ENCODE measurements at places on chromosomes 1 and 21.

DNA sequence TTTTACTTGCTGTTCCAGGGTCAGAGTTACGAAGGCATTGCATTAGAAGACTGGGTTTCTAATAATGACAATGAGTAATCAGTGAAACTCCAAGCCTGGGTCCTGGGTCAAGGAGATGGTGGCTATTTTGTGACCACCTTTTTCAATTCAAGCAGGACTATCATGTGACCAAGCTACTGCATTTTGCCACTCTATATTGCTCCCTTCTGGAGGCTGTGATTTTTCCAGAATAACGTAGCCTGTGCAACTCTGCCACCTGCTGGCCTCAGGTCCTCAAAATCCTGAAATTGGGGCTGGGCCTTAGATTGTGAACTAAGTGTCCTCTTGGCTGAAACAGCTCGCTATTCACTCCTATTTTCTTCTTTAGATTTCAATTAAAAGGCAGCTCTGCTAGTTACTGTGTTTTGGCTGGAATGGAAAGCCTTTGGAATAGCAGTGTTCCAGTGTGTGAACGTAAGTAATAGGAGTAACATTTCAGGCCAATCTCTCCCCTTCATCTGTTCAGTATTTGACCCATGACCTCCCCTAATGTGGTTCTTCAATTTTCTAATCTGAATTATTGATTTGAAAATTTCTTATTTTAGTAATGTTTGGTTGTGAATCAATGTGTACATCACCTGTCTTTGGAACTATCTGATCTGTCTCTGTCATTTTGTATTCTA lies 52.9 kb upstream of the CD46 start:
- DNase-seq = peak; percentile 55

DNA sequence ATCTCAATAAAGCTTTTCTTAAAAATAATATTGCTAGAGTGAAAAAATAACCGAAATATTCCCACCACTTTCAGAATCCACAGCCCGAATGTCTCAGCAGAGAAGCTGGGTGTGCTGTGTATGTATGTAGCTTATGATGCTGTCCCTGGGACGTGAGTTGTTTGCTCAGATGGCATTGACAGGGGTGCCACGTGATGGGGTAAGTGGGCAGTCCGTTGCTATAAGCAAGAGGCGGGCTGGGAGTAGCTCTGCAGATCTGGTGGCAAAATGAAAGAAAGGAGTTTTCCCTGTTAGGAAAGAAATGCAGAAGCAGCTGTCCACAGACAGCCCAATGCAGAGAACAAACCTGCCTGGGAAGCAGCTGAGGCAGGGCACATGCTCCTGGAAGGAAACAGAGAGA lies 3.8 kb upstream of the FAM20B start:
- peak; percentile 24 for DNase-seq

GRCh38 chr1:164707868-164708331 lies 148.9 kb downstream of the PBX1 start:
- DNase-seq = peak; percentile 89

- DNase-seq = no peak
These were observed 16.0 kb downstream of the CTNNBIP1 start for GRCh38 chr1:9894115-9894514.

DNA sequence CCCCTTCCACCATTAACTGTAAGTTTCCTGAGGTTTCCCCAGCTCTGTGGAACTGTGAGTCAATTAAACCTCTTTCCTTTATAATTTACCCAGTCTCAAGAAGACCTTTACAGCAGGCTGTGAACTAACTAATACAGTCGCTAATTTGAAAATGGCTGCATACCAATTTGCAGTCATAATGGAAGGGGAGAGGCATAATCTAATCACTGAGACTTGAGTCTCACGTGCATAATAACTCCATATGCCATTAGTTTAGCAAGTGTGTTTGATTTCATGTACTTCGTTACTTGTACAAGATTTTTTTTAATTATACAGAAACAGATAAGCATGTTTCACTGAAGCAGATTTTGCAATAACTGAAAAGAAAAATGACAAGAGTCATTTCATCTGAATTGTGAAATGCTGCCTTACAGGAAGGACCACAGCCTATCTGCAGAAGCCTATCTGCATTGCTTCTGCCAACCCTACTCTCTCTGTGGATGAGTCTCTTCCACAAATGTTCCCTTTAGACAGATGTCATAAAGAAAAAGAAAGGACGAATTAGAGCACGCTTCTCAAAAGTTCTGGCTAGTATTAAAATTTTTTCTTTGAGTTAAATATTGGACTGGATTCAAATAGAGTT lies 99.1 kb downstream of the PTGER3 start:
- DNase-seq = no peak

GRCh38 chr1:37177230-37177864 lies 143.0 kb upstream of the GRIK3 start:
- DNase-seq = peak; percentile 11

DNA sequence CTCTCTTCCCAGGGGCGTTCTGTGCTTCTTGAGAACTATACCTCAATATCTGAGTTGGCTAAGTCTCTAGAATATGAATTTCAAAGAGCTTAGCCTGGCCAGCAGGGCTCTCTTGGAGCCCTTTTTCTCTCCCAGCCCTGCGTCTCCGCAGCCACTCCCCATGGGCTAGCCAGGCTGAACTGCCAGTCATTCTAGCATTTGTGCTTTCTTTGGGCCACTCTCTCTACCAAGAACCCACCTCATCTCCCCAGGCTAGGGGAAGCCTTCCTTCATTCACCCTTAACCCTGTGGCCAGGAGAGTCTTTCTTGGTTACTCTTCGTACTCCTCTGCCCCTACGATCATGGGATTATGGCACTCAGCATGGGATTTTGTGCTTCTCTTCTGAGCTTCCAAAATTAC lies 18.2 kb downstream of the ABCG1 start:
- no peak for DNase-seq

DNA sequence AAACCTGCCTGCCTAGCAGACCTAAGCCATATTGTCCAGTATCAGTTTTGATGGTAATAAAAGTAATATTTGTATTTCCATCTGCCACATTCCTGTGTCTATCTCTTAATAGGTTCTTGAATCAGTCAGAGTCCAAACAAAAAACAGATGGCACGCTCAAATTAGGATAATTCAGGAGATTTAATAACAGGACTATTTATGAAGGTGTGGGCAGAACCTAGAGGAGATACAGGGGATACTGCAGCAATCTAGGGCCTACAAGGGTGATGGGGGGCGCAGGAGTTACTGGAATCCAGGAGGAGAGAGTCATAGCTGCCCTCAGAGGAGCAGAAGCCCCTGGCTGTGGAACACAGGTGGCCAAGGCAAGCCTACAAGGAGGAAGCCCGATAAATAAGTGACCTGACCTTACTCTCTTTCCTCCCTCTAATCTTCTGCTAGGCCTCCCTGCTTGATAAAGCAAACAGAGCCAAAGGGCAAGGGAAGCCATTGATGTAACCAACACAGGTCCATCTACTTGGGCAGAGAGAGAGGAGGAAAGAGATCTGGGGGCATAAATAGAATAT lies 11.9 kb upstream of the HYI start:
- DNase-seq = no peak

DNA sequence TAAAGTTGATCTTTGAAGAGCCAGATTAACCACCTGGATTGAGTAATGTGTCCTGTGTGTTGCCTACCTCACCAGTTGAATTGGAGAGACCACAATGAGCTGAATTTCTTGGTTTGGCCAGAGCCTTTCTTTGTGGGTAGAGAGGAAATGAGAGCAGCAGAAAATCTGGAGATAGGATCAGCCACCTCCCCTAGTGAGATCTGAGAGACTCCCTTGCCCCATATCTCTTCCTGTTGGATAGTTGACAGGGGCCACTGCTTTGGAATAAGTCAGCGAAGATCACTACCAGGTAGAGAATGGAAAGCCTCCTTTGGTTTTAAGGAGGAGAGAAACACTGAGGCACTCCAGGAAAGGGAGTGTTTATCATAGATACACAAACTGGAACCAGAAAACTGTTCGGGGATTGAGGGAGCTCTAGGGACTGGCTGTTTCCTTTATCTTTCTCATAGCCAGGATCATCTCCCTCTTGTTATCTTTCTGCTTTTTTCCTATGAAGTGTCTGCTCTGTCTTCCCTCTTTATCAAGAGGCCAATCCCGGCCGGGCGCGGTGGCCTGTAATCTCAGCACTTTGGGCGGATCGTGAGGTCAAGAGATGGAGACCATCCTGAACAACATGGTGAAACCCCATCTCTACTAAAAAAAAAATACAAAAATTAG lies 21.3 kb upstream of the ZNF326 start:
- no peak for DNase-seq

GRCh38 chr1:44801491-44802305 lies 1.5 kb downstream of the PLK3 start:
- DNase-seq = no peak

DNA sequence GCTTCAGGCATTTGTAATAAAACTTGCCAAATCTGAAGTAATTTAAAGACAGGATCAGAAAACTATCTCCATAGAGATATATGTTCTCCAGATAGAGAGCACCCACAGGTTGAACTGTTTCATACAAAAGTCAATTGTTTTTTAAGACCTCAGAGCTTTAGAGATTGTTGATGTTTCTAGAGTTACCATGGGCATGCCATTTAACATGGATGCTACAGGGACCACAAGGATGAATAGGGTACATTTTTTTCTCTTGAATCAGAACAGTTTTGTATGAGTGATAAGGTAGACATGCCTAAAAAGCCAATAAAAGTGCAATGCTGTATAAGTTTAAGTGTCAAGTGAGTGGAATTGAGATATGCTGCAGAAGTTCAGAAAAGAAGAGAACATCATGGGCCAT lies 511.0 kb upstream of the CAMK1G start:
- peak; percentile 1 for DNase-seq

- DNase-seq = no peak
These were observed 243.4 kb upstream of the PTBP2 start for GRCh38 chr1:96478228-96478627.

DNA sequence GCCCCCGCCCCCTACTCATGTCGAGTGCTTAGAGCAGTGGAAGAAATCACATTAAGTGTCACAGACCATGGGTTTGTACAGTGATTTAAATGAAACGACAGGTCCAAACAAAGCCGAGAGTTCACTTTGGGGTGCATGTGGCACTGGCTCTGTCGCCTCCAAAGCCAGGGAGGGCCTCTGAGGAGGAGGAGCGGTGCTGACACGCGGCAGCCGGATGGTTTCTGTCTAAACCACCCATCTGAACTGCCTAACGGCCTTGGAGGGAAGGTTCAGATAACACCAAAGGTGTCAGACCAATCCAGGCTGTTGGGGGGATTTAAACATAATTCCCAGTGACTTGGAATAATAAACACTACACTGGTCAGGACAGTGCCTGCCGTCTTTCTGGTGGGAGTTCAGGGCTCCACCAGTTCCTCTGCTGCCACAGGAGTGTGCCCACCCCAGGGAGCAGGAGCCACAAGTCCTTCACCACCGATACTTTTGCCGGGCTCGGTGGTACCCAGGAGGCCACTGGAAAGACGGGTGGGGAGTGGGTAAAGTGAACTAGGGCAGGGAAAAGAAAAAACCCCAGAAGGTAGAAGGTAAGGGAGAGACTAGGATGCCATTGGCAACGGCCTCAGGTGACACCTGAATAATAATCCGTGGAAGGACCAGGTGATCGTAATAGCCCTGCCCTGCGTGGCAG lies 78.2 kb downstream of the SLC66A1 start:
- DNase-seq = no peak

- no peak for DNase-seq
These were observed 742.6 kb upstream of the CXADR start for GRCh38 chr21:16770266-16770665.

GRCh38 chr1:185155600-185156287 lies 1.0 kb downstream of the TRMT1L start:
- peak; percentile 58 for DNase-seq

- DNase-seq = no peak
These were observed 75.0 kb upstream of the MRPS6 start for GRCh38 chr21:33998402-33998801.

GRCh38 chr1:58308206-58308605 lies 238.3 kb downstream of the OMA1 start:
- no peak for DNase-seq

All from fibroblast of mammary gland (primary cell).